ENCODE measurements at places on chromosomes 2 and 18.
A peak's percentile ranks its signal among the peaks of the same experiment; 100 is the strongest.

DNA sequence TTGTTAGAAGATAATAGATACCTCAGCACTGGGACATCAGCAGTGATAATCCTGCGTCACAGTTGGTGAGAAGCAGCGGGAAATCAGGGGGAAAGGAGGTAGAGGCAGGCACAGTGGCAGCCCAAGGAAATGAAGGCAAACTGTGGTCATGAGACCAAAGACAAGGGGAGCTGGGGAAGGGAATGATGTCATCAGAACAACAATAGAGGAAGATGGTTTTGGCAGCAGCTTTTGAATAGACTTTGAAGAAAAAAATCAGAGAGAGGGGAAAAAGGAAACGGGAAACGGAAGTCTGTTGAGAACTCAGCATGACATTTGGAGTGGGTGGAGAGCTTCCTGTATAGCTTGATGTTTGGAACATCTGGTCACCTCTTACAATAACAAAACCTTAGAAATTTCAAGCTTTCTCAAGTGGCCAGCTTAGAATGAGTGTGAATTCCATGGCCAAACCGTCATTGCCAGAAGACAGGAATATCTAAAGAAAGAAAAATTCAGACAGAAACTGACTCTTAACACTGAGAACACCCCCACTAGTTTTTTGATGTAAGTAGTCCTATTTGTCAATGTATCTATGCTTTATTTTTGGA is 18.4 kb upstream of the YES1 start:
- peak; percentile 68 for DNase-seq

DNA sequence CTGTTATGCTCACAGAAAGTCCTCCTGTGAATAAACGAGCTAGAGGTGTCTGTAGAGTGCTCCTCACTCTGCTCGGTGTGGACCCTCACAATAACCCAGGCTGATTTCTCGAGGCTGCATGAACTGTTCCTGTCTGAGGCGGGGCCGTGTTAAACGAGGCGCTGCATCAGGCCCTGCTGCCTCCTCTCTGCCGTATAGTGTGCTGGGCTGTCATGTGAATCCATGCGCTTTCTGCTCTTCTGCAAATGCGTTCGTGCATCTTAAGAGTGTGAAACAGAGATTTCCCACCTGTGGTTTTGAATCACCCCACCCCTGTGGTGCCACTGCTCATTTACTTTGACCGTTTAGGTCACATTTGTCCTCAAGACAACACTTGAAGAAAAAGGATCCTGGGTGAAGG is 26.2 kb downstream of the TRAF3IP1 start:
- DNase-seq = no peak

GRCh38 chr2:27762951-27763906 is 8.3 kb upstream of the MRPL33 start:
- DNase-seq = no peak

DNA sequence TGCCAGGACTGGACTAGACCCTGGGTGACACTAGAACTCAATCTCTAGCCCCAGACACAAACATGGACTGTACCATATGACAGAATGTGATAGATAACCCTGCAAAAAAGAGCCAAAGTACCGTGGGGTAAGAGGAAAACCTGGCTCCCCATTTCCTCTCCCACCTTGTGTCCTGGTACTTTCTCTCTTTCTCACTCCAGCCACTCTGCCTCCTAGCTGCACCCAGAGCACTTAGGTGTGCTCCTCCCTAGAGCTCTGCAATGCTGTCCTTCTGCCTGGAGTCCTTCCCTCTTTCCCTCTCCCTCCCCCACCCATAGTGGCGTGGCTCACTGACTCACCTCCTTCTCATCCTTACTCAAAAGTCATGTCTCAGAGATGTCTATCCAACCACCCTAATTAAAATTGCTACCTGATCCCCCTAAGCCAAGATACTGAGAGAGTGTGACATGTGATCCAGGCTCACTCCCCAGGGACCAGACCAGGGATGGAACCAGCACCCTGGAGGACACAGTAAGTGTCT is 171.3 kb downstream of the LOXHD1 start:
- no peak for DNase-seq

GRCh38 chr2:185215497-185215896 is 523.1 kb upstream of the FSIP2 start:
- DNase-seq = no peak

- no peak for DNase-seq
Measured at GRCh38 chr2:41912337-41912736, 135.5 kb upstream of the PKDCC start.

DNA sequence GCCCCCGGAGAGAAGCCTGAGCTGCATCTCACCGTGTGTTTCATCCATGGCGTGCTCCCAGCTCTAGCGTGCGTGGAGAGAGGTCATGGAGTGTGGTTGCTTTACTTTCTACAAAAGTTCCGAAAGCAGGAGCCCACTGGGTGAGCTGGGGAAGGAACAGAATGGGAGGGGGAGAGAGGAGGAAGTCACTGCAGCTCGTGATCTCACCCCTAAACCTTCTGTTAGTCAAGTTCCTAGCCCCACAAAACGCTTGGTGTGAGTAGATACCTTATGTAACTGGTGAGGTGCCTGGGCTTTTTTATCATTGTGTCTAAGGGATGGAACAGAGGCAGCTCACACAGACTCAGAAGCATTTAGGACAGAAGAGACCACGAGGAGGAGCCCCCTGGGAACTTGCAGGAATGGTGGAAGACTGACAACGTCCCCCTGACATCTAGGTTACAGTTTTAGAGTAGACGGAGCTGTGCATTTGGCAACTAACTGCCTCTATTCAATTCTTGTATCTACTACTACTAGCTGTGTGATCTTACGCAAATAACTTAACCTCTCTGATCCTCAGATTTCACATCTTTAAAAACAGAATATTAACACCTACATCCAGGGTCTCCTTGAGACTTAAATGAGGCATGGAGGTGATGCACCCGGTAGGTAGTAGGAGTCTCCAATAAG is 123.3 kb downstream of the ARL4C start:
- DNase-seq = no peak

- DNase-seq = no peak
Measured at GRCh38 chr2:51025906-51026555, 5.9 kb downstream of the NRXN1 start.

- DNase-seq = no peak
Measured at GRCh38 chr2:141526760-141527159, 604.1 kb downstream of the LRP1B start.

GRCh38 chr2:200509612-200510433 is at the start of gene KCTD18:
Gene KCTD18 (minus strand): TSS chr2:200510068. CDS start chr2:200507016, 3,052 bp downstream.
- DNase-seq = peak; percentile 90

- DNase-seq = no peak
Measured at GRCh38 chr2:37896319-37896718, 28.8 kb upstream of the RMDN2 start.

DNA sequence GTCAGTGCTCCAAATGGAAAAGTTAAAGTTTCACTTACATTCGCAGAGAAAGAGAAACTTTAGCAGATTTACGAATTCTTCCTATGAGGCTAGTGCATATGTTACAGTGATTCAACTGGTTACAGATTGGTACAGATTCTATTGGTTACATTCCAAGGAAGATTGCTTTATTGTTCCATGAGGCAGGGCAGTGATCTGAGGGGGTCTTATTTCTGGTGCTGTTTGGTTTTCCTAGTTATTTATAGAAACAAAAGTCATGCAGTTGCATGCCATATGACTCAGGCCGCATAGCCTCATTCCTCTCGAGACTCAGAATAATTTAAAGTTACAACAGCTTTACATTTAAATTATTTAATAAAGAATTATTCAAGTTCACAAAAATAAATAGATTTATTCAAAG is 385.4 kb upstream of the SYT4 start:
- DNase-seq = no peak

- no peak for DNase-seq
Measured at GRCh38 chr2:12935222-12935621, 218.5 kb downstream of the TRIB2 start.

DNA sequence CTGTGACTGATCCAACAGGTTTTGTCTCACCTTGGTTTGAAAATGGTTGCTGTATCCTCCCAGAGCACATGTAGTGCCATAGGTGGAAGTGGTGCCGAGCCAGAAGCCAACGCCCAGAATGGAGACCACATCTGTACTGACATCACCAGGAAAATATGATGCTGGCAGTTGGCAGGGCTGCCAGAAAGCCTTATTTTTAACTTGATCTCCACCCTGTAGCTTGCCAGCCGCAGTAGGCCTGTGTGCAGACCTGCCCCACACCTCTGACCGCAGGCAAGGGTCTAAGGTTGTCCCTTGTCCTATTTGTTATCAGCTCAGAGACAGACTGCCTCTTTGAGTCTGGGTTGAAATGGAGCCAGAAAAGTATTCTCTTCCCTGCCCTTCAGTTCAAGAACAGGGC is 123.5 kb upstream of the EML6 start:
- DNase-seq = no peak

DNA sequence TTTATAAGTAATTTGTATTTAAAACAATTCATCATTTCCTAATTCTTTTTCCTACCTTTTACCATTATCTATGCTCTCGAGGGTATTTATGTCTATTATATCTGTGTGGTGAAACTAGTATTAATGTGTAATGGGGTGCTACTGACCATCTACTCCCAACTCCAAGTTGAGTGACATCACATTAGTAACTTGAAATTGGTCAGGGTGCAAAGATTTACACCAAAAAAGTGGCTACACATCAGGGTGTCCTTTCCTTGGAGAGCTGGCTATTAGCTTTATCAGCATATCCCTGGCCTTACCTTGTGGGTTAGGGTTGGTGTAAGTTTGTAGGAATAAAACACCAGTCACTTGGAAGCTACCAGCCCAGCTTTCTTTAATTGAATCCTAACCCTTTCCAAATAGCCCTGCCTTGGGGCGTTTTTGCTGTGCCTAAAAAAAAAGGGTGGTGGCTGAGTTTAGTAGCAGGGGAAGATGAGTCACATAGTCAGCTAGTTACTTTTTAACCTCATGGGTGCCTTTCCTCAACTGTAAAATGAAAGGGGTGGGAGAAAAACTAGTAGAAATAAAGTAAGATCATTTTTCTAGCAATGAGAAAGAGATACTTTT is 14.0 kb downstream of the ANXA4 start:
- DNase-seq = no peak

GRCh38 chr18:76384861-76385680 is 110.0 kb downstream of the ZNF516 start:
- no peak for DNase-seq

GRCh38 chr18:49859021-49859359 is 45.7 kb upstream of the ACAA2 start:
- DNase-seq = no peak

DNA sequence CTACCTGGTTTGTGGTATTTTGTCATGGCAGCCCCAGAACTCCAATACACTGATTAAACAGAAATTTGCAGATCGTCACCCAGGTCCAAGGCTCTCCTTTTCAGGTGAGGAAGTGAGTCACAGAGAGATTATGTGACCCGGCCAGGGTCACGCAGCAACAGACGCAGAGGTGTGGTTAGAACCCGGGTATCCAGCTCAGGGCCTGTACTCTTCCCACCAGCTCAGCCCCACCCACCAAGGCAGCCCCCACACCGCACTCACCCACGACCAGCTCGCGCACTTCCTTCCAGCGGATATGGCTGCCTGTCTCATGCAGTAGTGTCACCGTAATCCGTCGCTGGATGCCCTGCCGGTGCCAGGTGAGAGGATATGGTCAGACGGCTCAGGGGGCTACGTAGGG is 48.1 kb downstream of the AQP12A start:
- peak; percentile 25 for DNase-seq

GRCh38 chr2:222693837-222694236 is 22.4 kb downstream of the MOGAT1 start:
- no peak for DNase-seq

GRCh38 chr2:30938196-30938595 is 130.9 kb upstream of the CAPN13 start:
- no peak for DNase-seq

DNA sequence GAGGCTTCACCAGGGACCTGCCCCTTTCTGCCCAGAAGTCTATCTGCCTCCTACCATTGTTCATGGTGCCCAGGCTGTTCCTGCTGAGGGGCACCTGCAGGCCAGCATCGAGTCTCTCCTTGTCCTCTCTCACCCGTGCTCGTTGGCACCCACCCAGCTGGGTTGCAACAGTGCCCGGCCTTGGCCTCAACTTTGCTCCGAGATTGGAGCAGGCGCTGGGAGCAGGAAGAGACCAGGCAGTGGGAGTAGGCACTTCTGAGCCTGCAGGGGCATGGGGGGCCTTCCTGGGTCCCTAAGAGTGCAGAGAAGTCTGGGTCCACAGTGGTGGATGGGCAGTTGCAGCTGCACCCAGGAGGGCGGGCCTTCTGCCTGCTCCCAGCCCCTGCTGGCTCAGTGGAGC is 75.6 kb downstream of the NCOA1 start:
- DNase-seq = no peak

GRCh38 chr2:240255811-240256703 is 115.6 kb upstream of the OTOS start:
- DNase-seq = no peak

- no peak for DNase-seq
Measured at GRCh38 chr2:214310319-214310718, 100.5 kb upstream of the VWC2L start.

- peak; percentile 63 for DNase-seq
Measured at GRCh38 chr18:49858309-49859020, 45.1 kb upstream of the ACAA2 start.

- DNase-seq = no peak
Measured at GRCh38 chr2:1951586-1951985, 207.3 kb upstream of the PXDN start.

GRCh38 chr2:220318037-220318436 is 690.6 kb downstream of the SLC4A3 start:
- no peak for DNase-seq

DNA sequence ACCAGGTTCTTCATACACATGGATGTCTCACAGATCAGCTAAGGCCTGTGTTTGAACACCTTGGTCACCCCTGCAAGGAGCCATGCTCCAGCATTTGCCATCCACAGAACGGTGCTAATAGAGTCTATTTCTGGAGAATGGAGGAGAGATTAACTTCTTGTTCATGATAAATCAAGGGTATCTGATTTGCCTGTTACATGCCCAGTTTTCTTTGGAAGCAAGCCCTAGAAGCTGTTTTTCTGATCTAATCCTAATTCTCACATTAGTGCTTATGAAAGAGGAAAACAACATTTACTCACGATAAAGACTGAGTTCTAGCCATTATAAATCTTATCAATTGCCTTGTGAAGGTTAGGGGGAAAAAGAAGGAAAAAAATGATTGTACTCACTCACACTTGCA is 119.6 kb upstream of the DTNA start:
- DNase-seq = no peak

GRCh38 chr2:102005989-102006885 is 14.5 kb downstream of the IL1R2 start:
- peak; percentile 45 for DNase-seq

- peak; percentile 23 for DNase-seq
Measured at GRCh38 chr2:144660518-144661316, 140.8 kb upstream of the ZEB2 start.

DNA sequence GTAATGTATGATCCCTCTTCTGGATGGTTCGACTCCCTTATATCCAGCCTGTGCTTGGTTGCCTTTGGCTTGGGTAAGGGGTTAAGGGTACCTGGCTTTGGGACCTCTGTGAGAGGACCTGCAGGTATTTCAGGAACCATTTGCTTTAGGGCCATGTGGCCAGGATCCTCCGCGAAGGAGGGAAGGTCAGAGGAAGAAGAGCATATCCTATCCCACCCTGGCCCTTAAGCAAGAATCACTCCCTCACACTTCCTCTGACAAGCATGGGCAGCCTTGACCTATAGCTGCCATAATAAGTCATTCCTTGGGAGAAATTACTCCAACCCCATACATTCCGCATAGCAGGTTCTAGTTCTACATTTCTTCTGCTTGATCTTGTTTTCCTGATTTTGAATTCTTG is 59.1 kb upstream of the TXNDC2 start:
- DNase-seq = no peak
